ENCODE measurements at places on chromosomes 2 and 18. TPM values are rescaled to one million over a fixed set of nuclear protein-coding genes. Genes with fewer than 3 reads are reported as not detected.

CFAP65 gene
- polyA plus RNA-seq, result 42.9 TPM

GRCh38 chr18:48064978-48065600, 134.6 kb upstream of the SMAD2 start:
- DNase-seq, result no peak

RTP5 gene
- polyA plus RNA-seq, result 0.13 TPM

HSBP1L1 gene
- 6.0 TPM for polyA plus RNA-seq

DNA sequence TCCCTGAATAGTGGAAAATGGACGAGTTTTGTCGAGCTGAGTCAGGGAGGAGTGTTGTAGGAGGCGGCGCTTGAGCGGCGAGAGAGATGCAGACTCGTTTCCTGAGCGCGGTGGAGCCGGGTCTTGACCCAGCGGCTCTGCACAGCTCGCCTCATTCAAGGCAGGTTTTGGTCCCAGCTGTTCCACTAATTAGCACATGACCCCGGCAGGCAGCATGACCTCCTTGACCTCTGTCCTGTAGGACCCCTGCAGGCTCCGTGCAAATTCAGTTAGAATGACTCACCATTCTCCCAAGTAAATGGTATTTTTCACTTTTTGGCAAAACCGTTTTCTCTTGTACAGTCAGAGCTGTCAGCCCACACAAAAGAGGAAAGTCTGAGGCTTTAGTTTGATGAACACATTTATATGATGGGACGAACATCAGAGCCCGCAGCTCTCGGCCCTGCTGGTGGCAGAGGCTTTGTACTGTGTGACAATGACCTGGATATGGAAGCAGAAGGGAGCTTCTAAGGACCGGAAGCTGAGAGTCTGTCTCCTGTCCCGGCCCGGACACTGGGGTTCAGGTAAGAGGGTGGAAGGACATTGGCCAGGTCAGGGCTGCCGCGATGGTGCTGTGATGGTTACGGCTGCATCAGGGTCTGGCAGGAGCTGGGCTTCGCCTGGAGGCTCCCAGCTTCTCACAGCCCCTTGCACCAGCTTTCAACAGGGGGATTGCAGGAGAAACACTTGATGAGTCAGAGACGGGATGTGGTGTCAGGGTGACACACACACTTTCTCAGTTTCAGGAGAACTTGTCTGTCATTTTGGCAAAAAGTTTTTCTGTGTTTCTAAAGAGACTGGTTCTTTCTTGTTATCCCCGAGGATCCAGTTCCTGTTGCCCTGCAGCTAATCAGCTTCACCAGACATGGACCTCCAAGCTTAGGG, 29.9 kb upstream of the ALKAL2 start:
- DNase-seq, result no peak

DNA sequence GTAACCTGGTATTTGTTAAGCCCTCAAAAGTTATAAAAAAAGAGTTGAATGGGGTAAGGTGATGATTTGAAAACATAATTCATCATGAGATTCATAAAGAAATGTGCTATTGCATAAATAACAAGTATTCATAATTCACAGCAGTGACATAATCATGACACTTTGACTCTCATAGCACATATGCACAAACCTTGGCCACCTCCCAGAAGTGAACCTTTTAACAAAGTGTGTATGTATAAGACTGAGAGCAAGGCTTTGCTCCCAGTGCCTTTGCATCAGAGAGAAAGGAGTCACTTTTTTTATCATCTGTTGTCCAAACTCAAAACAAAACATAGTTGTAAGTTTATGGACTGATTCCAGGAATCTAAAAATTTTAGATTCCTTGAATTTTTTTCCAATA, 15.0 kb upstream of the HTR2B start:
- DNase-seq, result no peak

MATN3 gene
- polyA plus RNA-seq, result 2.7 TPM

GRCh38 chr2:145740302-145740701, 1220.4 kb upstream of the ZEB2 start:
- DNase-seq, result no peak

IGFBP2 gene
- polyA plus RNA-seq, result 180 TPM

GRCh38 chr2:205803500-205803899, 121.2 kb downstream of the NRP2 start:
- no peak for DNase-seq

DNA sequence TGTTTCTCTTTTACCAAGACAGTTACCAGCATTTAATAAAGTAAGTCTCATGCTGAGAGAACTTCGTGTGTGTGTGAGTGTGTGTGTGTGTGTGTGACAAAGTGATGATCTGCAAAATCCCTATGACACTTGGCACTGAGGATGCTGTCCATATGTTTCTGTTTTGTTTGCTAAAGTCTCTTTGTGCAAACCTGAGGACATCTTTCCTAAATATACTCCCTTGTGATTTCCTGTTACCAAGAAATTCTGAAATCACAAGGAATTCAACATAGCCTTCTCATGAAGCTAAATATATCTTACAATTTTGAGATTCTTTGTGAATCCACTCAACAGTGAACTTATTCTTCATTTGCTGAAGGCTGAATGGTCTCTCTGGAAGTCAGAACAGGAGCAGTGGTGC, 1359.7 kb upstream of the NRXN1 start:
- no peak for DNase-seq

RAD51AP2 gene
- 2.7 TPM for polyA plus RNA-seq

LAMA1 gene
- polyA plus RNA-seq, result 35.7 TPM

DNA sequence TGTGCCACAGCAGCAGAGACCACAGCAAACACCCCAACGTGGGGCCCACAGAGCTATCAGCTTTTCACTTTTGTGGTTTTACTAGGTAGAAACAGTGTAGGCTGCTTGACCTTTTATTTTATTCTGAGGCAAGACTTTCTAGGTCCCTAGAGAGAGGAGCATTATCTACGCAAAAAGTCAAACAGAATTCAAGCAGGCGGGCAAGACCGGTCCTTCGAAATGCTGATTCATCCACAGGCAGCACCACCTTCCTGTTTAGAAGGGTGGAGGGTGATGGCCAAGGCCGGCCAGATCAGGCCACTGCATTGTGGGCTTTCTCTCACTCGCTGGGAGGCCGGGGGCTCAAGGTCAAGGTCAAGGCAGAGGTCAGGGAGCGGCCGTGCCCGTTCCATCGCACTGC, 573.0 kb downstream of the GALR1 start:
- no peak for DNase-seq

DNA sequence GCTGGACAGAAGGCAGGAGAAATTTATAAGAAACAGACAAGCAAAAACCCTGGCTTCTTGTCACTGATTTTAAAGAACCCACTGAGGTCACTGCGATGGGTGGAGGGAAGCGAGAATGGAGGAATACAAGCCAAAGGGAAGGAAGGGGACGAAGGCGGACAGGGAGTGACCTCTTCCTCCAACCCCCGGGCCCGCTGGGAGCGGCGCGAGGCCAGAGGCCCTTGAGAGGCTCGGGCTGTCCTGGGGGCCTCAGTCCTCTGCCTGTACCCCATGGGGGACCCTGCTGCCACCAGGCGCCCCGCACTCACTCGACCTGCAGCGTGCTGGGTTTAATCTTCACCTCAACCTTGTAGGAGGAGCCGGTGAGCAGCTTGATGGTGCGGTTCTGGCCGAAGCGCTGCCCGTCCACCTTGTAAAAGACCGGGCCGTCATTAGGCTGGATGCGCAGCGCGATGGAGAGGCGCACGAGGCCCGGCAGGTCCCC, 793 bp downstream of the CNRIP1 start:
- no peak for DNase-seq

DNA sequence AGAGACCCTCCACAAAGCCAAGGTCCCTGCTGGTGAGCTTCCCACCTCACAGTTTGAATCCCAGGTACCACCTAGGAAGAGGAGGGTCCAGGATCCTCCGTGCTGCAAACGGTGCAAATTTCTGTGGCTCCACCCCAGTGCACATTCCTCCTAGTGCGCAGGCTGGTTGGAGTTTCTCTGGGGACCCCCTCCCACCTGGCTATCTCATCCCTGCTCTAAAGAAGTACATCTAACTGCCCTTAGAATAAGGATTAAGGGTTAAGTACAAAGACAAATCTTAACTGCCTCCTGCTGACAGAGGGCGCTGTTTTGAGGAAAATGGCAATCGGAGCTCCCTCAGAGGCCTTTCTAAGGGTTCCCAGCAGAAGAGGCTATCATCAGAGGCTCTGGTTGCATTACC, 109.6 kb upstream of the FSIP2 start:
- peak; percentile 68 for DNase-seq

HS6ST1 gene
- polyA plus RNA-seq, result 58.7 TPM

GRCh38 chr2:149225446-149225845, 104.9 kb upstream of the LYPD6 start:
- DNase-seq, result no peak

- no peak for DNase-seq
Measured at GRCh38 chr2:78486565-78486964, 538.9 kb upstream of the REG3G start.

DNA sequence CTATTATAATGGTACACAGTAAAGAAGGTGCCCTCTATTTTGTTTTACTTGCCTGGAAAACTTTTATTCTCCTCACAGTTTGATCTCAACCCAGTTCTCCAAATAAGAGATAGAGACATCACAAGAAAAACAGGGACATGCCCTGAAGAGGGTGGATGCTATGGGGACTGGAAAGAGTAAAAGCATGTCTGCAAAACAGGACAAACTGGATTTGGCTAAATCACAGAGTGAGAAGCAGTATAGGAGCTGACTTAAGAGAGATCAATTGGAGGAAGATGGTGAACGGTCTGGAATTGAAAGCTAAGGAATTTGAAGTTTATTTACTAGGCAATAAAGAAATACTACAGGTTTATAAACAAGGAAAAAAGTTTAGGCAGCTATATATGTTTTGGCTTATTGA, 33.0 kb downstream of the SP140L start:
- no peak for DNase-seq

GRCh38 chr2:173571021-173571821, 216.5 kb downstream of the CDCA7 start:
- DNase-seq, result peak; percentile 21

GRCh38 chr2:102187496-102188150, 800 bp downstream of the IL1RL2 start:
- DNase-seq, result peak; percentile 47
